ENCODE measurements at places on chromosomes 13 and 19. TPM values are rescaled to one million over a fixed set of nuclear protein-coding genes. Genes with fewer than 3 reads are reported as not detected.

Gene NCCRP1
- 1.9 TPM for total RNA-seq

GRCh38 chr19:2607712-2608601 is 94.5 kb downstream of the GNG7 start:
- no peak for DNase-seq
- peaks cover under 1% of the 10 kb centered on the region for H3K4me1 ChIP-seq
- H3K36me3 ChIP-seq: peaks cover 13% of the 10 kb centered on the region
- H3K27me3 ChIP-seq: no peaks in the 10 kb centered on the region

Gene PALM3
- total RNA-seq: 13.5 TPM

Gene ZIK1
- 28.1 TPM for total RNA-seq

Gene NLRP4
- total RNA-seq: not detected

Gene SLC46A3
- total RNA-seq: 0.22 TPM

- H3K4me3 ChIP-seq: no peak overlapping the region
- no peaks in the 10 kb centered on the region for H3K36me3 ChIP-seq
- no peaks in the 10 kb centered on the region for H3K27me3 ChIP-seq
- DNase-seq: no peak
- H3K4me1 ChIP-seq: no peaks in the 10 kb centered on the region
- no peak overlapping the region for H3K27ac ChIP-seq
Measured at GRCh38 chr19:46068345-46069258, 27.8 kb upstream of the IGFL4 start.

GRCh38 chr13:37059848-37060192 is 332 bp upstream of the SUPT20H start:
- H3K27ac ChIP-seq: no peak overlapping the region
- peaks cover 17% of the 10 kb centered on the region for H3K36me3 ChIP-seq
- no peaks in the 10 kb centered on the region for H3K4me1 ChIP-seq
- no peak for DNase-seq
- H3K27me3 ChIP-seq: no peaks in the 10 kb centered on the region

DNA sequence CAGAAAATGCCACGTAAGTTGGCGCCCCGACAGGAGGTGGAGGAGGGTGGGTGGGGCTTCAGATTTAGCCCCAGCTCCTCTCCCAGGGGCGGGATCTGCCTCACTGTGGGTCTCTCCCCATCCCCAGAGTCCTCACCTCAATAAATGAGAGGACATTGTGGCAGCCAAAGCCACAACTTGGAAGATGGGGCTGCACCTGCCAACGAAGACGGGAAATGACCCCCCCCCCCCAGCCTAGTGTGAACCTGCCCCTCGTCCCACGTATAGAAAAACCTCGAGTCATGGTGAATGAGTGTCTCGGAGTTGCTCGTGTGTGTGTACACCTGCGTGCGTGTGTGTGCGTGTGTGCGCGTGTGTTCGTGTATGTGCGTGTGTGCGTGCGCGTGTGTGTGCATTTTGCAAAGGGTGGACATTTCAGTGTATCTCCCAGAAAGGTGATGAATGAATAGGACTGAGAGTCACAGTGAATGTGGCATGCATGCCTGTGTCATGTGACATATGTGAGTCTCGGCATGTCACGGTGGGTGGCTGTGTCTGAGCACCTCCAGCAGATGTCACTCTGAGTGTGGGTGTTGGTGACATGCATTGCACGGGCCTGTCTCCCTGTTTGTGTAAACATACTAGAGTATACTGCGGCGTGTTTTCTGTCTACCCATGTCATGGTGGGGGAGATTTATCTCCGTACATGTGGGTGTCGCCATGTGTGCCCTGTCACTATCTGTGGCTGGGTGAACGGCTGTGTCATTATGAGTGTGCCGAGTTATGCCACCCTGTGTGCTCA is 1.5 kb upstream of the TRAPPC5 start:
- peaks cover 12% of the 10 kb centered on the region for H3K36me3 ChIP-seq
- no peak for DNase-seq
- no peak overlapping the region for H3K27ac ChIP-seq
- H3K4me3 ChIP-seq: peak overlapping the region; percentile 71
- no peaks in the 10 kb centered on the region for H3K27me3 ChIP-seq

Gene ZFP82
- 18.7 TPM for total RNA-seq

GRCh38 chr13:46134494-46134893 is 29.7 kb upstream of the CPB2 start:
- H3K27ac ChIP-seq: no peak overlapping the region
- H3K27me3 ChIP-seq: no peaks in the 10 kb centered on the region
- peaks cover 4% of the 10 kb centered on the region for H3K4me1 ChIP-seq

DNA sequence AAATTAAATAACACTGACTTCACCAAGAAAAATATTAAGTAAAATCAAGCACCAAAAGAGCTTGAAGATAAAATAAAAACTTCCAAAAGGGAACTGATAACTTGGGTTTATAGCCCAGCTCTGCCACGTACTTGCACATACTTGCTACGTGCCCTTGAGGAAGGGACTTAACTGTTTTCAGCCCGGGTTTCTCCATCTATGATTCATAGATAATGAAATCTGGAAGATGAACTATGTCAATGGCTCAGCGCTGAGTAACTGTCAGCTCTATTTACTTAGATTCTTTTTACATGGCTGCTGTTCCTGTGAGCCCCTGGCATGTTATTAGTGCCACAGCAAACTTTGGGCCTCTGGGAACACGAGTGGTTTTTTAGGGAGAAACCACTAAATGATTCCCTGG is 9.6 kb upstream of the ZC3H13 start:
- H3K27ac ChIP-seq: no peak overlapping the region
- no peaks in the 10 kb centered on the region for H3K4me1 ChIP-seq
- H3K36me3 ChIP-seq: no peaks in the 10 kb centered on the region
- DNase-seq: no peak

- no peaks in the 10 kb centered on the region for H3K36me3 ChIP-seq
- H3K27ac ChIP-seq: no peak overlapping the region
- no peak overlapping the region for H3K4me3 ChIP-seq
- no peak for DNase-seq
- H3K4me1 ChIP-seq: no peaks in the 10 kb centered on the region
Measured at GRCh38 chr13:110592665-110593064, 22.7 kb upstream of the NAXD start.

Data from H9 (cell line).